ENCODE measurements at places on chromosomes 3 and 15.

- DNase-seq: no peak
Measured at GRCh38 chr15:70272565-70273355, 175.0 kb upstream of the TLE3 start.

- no peak for DNase-seq
Measured at GRCh38 chr15:50071551-50072258, 47.3 kb downstream of the ATP8B4 start.

- no peak for DNase-seq
Measured at GRCh38 chr3:81838457-81838856, 77.0 kb upstream of the GBE1 start.

DNA sequence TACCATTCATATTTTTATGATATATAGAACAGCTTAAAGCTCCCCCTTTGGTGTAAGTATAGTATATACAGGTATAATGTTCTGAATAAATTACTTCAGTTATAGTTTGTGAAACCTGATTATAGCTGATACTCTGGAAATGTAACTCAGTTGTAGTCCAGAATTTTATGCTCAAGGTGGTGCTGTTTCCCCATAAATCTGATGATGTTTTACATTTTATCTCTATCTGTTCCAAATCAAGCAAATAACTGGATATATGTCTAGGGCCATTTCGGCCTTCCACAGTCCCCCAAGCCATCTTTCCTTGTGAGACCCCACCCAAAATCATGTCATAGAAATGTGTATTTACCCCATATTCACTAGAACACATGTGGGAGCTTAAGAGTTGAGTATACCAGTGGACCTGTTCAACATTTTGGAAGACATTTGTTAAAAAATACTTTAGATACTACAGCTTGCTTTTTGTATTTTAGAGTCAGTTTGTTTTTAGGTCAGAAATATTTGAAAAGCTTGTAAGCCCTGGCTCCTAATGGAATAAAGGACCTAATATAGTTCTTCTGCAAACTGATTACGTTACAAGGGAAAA, 107.1 kb downstream of the ATG7 start:
- peak; percentile 52 for DNase-seq

DNA sequence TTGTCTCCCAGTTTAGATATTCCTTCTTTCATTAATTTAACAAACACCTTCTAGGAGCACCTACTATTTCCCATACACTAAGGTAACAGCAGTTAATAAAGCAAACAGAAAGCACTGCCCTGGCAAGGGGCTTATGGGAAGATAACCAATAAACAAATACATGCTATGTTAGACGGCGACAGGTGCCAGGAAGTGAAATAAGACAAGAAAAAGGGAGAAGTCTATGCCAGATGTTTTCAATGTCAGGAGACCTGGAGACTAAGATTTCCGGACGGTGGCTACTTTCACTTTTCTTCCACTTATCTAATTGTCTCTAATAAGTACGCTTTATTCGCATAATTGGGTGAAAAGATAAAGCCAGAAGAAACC, 32.5 kb upstream of the ZNF445 start:
- DNase-seq: no peak

DNA sequence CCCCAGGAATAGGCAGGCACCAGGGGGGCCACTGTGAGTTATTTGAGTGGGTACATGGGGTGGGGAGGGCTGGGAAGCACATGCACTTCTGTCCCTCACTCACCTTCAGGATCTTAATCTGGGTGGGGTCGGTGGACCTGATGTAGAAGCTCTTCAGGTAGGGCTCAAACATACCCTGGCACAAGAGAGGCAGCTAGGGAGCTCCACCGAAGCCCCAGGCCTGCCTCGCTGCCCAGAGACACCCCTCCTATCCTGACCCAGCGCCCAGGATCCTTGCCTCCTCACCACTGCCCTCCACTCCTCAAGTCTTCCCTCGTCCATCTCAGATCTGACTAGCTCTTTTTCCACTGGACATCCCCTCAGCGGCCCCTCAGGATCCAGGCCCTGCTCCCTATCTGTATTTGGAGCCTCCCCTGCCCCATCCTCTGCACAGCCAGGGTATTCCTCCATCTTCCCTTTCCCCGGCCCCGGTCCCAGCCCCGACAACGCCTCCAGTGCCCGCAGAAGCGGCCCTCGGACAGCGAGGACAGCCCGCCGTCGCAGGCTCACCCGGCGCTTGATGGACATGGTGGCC, 30.0 kb downstream of the AP3B2 start:
- DNase-seq: no peak

GRCh38 chr3:139933766-139934165, 1.2 kb upstream of the CLSTN2 start:
- DNase-seq: no peak

DNA sequence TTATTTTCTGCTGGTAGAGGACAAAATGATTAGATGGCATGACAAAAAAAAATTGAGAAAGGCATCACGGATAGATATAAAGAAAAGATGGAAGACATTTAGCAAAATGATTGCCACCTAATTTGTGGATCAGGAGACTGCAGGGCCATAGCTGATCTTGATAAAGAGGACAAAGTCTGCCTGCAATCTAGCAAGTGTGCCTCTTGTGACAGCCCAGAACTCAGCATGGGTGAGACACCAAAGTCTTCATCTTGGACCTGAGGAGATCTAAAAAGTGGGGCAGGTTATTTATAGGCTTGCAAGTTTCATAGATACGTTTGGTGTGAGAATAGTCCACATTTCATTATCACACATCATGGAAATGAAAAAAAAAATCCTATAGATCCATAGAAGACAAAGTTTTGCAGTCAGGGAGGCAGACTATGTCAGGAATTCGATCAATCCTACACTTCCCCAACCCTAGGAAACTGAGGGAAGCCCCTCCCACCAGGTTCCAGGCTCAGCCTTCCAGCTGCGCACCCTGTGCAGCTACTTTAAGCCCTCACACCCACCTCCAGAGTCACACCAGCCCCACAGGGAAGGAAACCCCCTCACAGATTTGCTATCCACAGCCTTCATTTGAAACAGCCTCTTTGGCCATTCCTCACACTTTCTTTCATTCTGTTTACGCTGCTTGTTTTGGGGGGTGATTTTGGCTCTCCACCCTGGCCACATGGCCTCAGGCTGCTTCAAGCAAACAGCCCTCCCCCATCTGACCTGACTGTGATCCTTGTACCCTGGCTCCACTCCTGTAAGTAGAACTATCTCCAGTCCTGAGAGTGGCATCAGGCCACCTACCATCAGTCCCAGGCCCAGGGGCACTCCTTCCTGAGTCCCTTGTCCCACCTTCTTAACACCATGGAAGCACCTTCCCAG, 28.1 kb upstream of the KLHL6 start:
- no peak for DNase-seq

- DNase-seq: no peak
Measured at GRCh38 chr15:68184616-68185480, 20.3 kb downstream of the CALML4 start.

GRCh38 chr3:53705024-53705745, 141.0 kb downstream of the CHDH start:
- no peak for DNase-seq

DNA sequence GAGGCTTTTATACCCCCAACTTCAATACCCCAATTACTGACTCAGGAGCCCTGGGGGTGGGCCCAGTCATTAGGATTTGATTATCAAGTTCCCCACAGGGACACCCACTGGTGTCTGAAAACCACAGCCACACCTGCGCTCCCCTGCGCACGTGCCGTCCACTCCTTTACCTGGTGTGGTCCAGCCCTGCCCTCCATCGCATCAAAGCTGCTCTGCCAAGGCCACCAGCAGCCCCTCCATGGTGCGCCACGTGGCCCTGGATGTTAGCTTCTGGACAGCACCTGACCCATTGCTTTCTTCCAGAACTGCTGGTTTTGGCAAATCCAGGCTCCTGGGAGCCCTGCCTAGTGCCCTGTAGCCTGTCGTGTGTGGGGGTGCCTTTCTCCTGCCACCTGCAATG, 136.3 kb downstream of the NSMCE3 start:
- DNase-seq: no peak

DNA sequence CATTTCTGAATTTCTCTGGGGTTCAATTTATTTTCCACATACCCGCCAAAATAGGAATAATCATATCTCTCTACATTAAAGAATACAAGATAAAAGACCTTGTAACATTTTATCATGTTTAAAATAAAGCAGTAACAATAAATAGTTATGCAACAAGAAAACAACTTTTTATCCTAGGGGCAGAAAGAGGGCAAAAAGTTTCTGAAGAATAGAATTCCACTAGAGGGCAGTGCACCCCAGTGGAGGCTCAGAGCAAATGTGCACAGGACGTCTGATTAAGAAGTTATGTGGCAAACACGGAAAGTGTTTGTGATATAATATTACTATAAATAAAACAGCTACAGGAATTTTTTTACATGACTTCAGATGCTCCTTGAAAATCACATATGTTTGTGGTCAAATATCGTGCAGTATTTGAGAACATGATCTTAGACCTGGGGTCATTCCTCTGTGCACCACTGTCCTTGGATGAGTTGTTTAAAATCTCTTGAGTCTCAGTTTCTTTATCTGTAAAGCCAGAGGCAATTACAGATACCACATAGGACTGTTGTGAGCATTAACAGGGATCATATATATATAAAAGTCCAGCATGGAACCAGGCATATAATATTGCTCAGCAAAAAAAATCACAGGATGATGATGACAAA, 13.2 kb upstream of the PIK3R4 start:
- DNase-seq: peak; percentile 51

DNA sequence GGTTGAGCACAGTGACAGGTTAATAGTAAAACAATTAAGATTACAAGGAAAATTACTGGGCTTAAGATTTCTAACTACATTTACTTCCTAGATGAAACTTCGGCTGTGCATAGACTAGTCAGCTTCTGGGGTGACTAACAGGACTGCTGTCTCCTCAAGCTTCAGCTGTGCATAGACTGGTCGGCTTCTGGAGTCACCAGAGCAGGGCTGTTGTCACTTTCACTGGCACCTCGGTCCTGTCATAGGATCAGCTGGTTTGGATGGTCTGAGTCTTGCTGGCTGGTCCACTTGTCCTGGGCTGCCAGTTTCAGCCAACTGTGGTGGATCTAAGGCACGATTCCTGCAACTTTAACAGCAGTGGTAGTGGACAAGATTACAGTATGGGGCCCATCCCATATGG, 23.9 kb upstream of the ACAD9 start:
- DNase-seq: no peak

DNA sequence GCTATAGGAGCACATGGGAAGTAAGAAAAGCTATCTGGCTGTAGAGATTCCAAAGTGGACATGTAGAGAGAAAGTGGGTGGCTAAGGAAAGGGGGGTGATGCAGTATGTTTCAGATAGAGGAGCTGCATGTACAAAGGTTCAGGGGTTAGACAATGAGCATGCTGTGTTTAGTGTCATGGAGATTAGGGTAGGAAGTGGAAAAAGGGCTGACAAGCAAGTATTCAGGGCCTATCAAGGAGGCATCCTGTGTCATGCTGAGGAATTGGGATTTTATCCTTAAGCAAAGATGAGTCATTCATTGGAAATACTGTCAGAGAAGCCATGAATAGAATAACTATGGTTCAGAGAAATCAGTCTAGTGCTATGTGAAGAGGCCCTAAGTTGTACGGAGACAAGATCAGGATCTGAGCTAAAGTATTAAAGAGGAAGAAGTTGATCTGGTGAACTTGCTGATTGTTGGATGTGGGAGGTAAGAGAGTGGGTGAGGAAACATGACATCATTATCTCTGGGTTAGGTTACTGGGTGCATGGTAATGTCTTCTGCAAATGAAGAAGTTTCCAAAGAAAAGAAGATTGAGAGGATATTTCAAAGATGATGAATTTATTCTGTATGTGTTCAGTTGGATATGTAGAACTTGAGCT, 176.7 kb upstream of the GOLIM4 start:
- DNase-seq: no peak

DNA sequence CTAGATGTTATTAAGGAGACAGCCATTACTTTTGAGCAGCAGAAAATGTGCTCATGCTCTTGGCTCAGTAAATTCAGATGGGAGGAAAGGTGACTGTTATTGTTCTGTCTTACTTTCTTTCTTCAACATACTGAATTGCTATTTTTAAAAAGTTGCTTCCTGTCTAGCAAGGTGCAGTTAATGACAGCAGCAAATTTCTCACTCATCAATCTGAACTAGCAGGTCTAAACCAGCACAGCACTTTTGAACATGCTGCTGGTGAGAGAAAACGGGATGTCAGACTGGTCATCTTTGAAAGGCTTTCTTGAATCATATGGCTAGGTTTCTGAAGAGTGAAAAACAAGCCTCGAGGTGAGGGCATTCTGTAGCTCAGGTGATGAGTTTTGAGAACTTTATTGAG, 384.7 kb downstream of the MFSD1 start:
- no peak for DNase-seq

GRCh38 chr15:66631616-66632263, 65.9 kb upstream of the LCTL start:
- no peak for DNase-seq

DNA sequence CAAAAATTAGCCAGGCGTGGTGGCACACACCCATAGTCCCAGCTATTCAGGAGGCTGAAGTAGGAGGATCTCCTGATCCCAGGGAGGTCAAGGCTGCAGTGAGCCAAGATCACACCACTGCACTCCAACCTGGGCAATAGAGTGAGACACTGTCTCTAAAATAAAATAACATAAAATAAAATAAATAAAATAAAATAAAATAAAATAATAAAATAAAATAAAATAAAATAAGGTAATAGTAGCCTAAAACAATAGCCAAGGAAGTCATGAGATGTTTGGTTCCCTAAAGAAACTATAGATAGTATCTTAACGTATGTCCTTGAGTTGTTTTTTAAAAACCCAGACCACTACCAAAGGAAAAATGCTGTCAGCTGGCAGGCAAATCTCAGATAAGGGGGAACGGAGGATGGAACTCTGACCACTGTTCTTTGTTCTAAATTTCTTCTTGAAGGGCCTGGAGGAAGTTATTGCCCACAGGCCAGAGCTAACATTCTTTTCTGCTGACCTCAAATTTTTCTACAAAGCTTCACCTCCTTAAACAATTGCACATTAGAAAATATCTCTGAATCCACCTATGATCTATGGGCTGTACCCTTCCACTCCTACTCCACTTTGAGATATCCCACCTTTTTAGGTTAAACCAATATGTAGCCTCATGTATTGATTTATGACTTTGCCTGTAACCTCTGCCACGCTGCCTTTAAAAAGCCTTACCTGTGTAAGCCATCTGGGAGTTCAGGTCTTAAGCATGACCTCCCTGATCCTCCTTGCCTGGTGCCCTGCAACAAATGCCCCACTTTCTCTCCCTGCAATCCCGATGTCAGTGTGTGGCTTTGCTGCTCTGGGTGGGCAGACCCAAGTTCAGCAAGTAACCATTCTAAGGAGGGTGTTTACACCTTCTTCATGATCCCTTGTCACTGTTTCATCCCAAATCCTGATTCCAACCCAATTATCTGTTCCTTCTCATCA, 126.2 kb upstream of the BHLHE40 start:
- peak; percentile 4 for DNase-seq
